Hypothalamus (tissue), 51 donors: ENCODE measurements at places on chromosomes 5 and 9.

GRCh38 chr5:43608406-43608805 is 5.4 kb downstream of the NNT start:
- no peak for DNase-seq

GRCh38 chr5:126777257-126777974 is 480 bp downstream of the LMNB1 start:
- DNase-seq = no peak

GRCh38 chr9:69633716-69634115 is 38.5 kb downstream of the APBA1 start:
- DNase-seq = no peak

- no peak for DNase-seq
Measured at GRCh38 chr9:72592502-72593403, 71.3 kb downstream of the TMC1 start.

DNA sequence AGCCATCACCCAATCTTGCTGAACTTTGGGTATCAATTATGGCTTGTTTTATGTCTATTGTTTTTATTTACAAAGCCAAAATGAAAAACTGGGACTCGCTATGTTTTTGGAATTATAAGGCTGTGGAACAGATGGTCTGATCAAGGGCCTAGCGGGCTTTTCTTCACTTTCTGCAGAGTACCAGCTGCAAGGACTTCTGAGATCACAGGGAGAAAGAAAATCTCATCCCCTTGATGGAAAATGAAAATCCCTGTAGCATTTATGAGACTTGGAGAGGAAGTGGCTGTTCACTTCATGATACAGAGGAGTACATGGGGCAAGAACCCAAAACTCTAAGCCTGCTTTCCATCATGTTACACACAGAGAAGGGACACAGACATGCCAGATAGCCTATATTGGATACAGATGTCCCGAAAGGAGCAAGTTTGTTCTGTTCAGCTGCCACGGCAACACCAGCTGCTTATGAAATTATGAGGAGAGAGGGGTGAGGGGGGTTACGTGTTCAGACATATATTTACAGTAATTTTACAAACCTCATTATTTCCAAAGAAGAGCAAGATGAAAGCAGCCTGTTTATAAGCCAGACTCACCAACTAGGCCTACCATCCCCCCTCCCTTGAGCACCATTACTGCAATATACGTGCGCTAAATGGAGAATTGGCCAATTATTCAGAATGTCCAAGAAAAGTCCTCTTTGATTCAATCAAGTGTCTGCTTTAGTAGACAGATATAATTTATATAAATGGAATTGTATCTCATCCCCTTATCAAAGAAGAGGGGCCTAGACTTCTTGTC is 220.0 kb downstream of the MARCHF11 start:
- DNase-seq = no peak

DNA sequence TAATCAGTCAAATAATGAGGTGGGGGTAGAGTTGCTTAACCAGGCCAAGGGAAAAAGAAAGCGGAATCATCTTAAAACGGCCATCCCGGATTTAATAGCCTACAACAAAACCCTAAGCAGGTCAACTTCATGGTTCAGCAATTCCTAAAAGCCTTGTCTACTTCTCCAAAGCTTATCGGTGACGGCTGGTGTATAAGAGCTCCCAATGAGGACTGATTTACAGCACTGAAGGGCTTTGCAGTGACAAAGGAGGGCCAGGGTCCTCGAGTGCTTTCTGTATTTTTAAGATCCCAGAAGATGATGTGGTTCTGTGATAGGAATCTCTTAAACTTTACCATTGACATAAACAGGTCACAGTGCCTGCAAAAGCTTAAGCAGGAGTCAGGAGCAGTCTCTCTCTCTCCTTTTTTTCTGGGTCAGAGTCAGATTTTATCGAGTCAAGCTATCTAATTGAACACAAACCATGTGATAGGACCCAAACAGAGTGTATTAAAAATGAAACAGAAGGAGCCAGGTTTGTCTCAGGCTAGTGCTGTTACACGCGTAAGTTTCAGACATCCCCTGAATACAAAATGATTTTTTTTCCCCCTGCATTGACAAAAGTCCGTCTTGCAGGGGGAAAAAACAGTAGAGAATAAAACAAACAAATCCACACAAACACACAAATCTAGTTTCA is 663.6 kb upstream of the ZNF608 start:
- no peak for DNase-seq

- DNase-seq = no peak
Measured at GRCh38 chr5:10343486-10343885, 10.0 kb upstream of the MARCHF6 start.

DNA sequence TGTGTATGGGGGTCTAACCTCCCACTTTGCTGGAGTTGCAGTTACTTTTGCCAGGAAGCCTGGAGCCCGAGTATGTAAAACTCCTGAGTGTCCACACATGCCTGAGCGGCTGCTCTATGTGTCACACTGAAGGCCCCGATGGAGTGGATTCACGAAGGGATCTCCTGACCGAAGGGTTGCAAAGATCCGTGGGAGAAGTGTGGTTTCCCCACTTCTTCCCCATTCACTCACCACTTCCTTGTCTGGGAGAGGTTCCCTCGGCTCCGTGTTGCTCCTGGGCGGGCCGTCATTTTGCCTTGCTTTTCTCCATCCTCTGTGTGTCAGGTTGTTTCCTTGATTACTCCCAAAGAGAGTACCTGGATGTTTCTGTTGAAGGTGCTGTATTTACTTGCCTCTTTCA is 16.2 kb upstream of the IL3 start:
- DNase-seq = no peak

DNA sequence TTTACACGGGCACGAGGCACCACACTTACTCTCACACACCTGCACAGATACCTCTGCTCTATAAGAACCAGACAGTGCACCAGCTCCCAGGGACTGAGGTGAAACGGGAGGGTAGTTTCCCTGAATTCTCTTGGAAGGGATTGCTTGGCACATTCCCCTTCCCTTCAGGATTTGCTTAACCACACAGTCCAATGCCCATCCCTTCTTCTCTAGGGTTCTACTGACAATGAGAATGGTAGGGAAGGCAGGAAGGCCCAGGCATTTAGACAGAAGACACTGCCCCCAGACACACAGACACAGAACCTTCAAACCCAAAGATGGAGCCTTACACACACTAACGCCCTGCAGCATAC is 704 bp upstream of the LHX6 start:
- no peak for DNase-seq

- no peak for DNase-seq
Measured at GRCh38 chr5:76863001-76863400, 13.2 kb downstream of the S100Z start.

DNA sequence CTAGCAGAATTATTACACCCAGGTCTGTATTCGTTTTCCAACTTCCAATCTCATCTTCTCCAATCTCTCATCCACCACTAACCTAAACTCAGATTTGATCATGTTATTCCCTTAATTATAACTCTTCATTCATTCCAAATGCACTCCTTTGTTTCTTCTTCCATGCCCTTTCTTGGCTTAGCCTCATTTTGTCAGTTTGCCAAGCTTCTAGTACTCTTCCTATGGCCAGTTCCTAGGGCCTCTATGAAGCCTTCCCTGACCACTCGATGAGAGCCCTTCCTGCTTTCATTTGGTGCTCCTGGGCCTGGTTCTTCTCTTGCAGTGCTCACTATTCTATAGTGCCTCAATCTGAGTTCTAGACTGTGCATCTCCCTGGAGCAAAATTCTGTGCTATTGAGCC is 5.8 kb downstream of the FAM219A start:
- no peak for DNase-seq

- no peak for DNase-seq
Measured at GRCh38 chr9:7405924-7406604, 393.5 kb downstream of the DMAC1 start.

DNA sequence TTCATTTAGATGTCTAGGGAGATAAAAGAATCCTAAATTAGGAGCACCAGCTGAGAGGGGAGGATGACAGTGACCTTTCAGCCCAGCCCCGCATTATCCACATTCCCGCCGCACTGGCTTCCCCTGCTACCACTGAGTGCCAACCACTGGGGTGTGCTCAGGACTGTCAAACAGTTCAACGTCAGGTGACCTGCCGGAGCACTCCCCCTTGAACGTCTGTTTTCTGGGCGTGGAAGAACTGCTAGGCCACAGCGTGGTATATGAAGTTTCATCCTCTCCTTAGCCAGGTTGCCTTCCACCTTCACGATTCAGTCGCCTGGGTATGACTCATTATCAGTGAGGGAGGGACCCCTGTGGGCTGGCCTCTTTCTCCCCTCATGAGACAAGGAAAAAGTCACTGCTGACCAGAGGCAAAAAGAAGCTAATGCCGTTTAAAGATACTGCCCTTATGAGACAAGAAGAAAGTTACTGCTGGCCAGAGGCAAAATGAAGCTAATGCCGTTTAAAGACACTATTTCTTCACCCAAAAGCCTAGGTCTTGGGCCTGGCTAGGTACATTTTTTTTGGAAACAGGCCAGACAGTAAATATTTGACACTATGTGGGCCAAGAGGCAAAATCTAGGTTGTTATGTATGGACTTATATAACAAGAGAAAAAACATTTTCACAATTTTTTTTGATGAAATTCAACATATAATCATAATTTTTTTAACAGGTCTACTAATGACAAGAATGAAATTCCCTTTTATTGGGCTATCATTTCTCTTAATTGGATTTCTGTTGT is 4.6 kb downstream of the NMRK1 start:
- DNase-seq = peak; percentile 15

DNA sequence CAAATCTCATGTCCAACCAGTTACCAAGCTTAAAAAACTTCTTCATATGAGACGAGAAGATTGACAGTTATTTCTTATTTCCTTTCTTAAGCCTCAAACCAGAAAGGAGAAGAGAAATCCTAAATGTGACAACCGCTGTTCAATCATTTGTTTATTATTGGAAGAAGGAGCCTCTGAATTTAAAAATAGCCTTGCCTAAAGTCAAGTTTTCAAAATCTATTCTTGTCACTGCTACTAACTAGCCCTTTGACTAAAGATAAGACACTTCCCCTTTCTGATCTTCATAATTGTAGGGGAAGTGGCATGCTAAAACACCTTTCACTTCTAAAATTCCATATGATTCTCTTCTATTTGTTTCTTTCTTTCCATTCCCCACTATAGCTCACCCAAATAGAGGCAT is 106.2 kb upstream of the EMB start:
- no peak for DNase-seq

DNA sequence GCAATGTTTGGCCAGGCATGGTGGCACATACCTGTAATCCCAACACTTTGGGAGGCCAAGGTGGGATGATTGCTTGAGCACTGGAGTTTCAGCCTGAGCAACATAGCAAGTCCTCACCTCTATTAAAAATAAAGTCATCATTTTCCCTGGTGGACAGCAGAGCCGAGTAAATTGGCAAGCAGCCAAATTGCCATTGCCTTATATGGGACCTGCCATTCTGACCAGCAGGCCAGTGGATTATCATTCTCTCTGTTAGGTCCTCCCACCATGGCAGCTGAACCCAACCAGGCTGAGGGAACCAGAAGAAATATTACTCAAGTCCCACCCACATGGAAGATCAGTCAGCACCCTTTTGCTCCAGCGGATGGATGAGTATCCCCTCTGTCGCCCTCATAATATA is 1829.9 kb downstream of the EFNA5 start:
- DNase-seq = no peak

GRCh38 chr5:125411071-125411743 is 664.8 kb upstream of the ZNF608 start:
- no peak for DNase-seq

DNA sequence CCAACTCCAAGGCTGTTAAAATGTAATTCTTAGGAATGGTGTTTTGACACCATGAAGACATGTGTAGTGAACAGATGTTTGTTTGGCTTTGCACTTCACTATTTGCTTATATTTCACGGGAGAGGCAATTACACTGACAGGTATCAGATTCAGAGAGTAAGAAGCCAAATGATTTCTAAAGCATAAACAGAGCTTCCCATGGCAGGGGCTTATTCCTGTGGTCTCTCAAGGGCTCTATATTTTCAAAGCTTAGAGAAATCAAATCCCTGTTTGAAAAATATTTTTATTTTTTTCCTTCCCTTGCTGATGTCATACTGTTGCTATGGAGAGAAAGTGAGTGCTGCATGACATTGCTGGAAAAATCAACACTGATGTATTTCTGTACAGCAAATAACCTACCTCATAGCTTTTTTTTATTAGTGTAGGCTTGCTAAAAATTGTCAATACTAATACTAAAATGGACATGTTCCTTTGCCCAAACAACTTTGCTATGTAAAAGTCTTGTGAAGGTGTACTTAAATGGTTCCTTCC is 161.4 kb downstream of the GIN1 start:
- no peak for DNase-seq

DNA sequence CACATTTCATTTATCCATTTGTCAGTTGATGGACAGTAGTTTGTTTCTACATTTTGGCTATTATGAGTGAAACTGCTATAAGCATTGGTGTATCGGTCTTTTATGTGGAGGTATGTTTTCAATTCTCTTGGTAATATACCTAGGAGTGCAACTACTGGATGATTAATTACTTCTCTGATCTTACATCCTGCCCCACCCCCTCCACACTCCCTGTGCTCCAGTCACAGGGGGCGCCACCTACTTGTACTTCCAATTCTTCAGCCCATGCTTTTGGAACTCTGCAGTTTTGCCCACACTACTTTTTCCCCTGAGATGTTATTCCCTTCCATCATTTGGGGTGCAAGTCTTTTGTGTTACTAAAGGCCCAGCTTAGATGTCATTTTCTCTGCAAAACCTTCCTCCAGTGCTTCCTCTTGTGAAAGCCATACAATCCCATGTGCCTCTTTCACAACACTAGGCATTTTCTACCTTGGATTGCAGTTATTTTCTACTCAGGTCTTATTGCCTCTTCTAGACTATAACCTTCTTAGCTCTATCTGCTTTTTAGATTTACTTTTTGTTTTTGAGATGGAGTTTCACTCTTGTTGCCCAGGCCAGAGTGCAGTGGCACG is 42.1 kb downstream of the SEC61B start:
- DNase-seq = no peak
